ENCODE measurements at places on chromosomes 12 and 14.

DNA sequence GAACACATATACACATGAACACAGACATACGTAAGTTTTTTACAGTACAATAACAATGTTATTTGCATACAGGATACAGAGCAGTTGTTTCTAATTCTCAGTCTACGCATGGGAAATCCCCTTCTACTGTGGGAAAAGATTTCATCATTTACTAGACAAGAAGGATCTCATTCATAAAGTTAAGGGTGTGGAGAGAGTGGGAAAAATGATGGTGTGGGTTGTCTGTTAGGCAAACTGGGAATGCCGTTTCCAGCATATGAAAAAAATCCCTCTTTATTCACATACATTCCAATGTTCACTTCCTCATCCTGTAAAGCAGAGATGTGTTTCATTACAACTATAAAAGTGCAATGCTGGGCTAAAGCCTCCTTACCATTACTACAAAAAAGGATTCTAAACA, 120.9 kb downstream of the SINHCAF start:
- DNase-seq, result no peak

GRCh38 chr12:99059824-99060511, 414.9 kb downstream of the APAF1 start:
- no peak for DNase-seq

DNA sequence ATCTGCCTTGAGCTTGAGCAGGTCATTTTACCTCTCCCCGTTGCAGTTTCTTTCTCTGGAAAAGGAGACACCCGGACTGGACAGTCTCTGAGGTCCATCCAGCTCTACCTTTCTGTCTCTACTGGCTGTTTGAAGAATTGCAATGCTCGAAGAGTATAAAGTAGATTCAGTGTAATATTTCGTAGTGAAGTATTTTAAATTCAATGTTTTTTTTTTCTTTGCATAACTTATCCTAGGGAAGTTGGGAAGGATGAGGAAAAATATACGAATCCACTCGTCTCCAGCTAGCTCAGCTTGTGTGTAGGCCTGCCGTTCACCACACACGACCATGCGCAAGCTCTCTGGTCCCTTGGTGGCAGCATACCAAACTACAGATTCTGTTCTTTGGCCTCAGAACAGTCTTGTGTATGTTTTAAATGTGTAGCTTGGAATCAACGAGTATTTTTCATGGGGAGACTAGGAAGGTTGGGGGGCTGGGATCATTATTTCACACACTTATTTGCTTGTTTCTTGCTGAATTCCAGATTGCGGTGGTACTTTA, 307.9 kb downstream of the CACNA1C start:
- no peak for DNase-seq

DNA sequence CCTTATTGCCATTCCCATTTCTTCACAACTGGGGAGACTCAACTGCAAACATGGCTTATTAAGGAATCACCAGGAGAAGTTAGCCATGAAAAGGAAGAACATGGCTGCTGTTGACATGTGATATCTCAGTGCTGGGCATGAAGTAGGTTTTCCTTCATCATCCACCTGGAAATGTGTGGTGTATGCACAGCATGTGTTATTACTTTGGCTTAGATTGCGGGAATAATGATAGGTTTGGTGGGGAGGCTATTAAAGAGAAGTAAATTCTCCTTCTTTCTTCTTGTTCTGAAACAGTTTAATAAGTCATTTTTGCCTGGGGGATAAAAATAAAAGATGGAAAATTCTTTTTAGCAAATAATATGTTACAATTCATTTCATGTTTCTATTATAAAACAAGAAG, 23.7 kb upstream of the CLEC14A start:
- DNase-seq, result no peak

Data from LNCaP clone FGC (cell line).